ENCODE measurements at places on chromosomes 3 and 15. TPM values are rescaled to one million over a fixed set of nuclear protein-coding genes. Genes with fewer than 3 reads are reported as not detected.

Gene GRK7
- total RNA-seq, result not detected

Gene KLHL6
- under 0.01 TPM for total RNA-seq

Gene CPEB1
- 29.2 TPM for total RNA-seq

Gene CFAP100
- not detected for total RNA-seq

Gene GPR62
- total RNA-seq, result not detected

Gene IQCF2
- not detected for total RNA-seq

Gene MEF2A
- 48.3 TPM for total RNA-seq

Gene GOLGA8G
- not detected for total RNA-seq

Gene PLCB2
- under 0.01 TPM for total RNA-seq

Gene SSUH2
- total RNA-seq, result not detected

Gene SLC9C1
- total RNA-seq, result not detected

Gene MUSTN1
- total RNA-seq, result 1.4 TPM

Gene OXTR
- total RNA-seq, result 6.2 TPM

Gene GOLGA8J
- 0.29 TPM for total RNA-seq

Gene CYP19A1
- 2.2 TPM for total RNA-seq

Gene TGM4
- not detected for total RNA-seq

Gene NR2F2
- total RNA-seq, result 13.0 TPM

Gene CCDC9B
- 23.9 TPM for total RNA-seq

Gene ARNT2
- total RNA-seq, result 30.0 TPM
